Muscle of leg (tissue), 16 donors: ENCODE measurements at places on chromosomes 6 and 20. TPM values are rescaled to one million over a fixed set of nuclear protein-coding genes. Genes with fewer than 3 reads are reported as not detected.

GTPBP2 gene
- 33.5 TPM for total RNA-seq

- peaks cover 2% of the 10 kb centered on the region for H3K27me3 ChIP-seq
- peaks cover 41% of the 10 kb centered on the region for H3K4me1 ChIP-seq
- H3K36me3 ChIP-seq = no peaks in the 10 kb centered on the region
- H3K4me3 ChIP-seq = no peak overlapping the region
Observed at GRCh38 chr20:32544260-32544722, 40.8 kb downstream of the NOL4L start.

GRCh38 chr6:139600919-139601475 lies 226.5 kb upstream of the CITED2 start:
- H3K27me3 ChIP-seq = no peaks in the 10 kb centered on the region
- no peaks in the 10 kb centered on the region for H3K36me3 ChIP-seq
- DNase-seq = no peak
- no peak overlapping the region for H3K27ac ChIP-seq

- peak overlapping the region; percentile 32 for H3K4me3 ChIP-seq
- H3K4me1 ChIP-seq = peaks cover 18% of the 10 kb centered on the region
- peak overlapping the region; percentile 90 for H3K27ac ChIP-seq
- no peaks in the 10 kb centered on the region for H3K36me3 ChIP-seq
- DNase-seq = peak; percentile 97
Observed at GRCh38 chr6:16803294-16804200, 42.3 kb upstream of the ATXN1 start.

DNA sequence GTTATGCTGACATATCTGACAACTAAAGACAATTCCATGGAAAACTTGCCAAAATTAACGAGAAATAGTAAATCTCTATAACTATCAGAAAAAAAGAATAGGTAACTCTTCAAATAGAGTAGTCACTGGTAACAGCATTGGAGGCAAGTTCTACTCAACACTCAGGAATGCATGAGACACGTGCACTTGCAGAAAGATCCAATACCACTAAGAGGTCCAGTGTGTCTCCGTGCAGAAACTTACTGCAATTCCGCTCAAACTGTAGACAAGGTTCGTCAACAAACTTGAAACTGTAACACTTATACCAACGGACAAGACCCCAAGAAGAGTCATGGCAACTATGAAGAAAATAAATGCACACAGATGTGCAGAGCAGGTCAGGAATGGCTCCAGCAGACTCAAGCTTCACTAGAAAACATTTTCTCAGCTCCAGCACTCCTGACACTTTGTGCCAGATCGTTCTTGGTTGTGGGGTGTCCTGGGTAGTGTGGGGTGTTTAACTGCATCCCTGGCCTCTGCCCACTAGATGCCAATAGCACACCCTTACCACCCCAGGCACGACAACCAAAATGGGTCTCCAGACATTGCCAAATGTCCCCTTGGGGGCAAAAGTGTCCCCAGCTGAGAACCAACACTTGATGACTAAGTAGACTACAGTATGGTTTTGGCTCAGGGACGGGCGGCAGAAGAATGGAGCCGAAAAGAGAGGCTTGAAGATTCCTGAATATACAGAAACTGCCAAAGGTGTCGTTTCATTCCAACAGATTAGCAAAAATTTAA lies 134.8 kb downstream of the DTNBP1 start:
- H3K36me3 ChIP-seq = peaks cover 42% of the 10 kb centered on the region
- no peaks in the 10 kb centered on the region for H3K4me1 ChIP-seq
- no peaks in the 10 kb centered on the region for H3K27me3 ChIP-seq
- H3K4me3 ChIP-seq = no peak overlapping the region
- H3K27ac ChIP-seq = no peak overlapping the region
- DNase-seq = no peak

DNA sequence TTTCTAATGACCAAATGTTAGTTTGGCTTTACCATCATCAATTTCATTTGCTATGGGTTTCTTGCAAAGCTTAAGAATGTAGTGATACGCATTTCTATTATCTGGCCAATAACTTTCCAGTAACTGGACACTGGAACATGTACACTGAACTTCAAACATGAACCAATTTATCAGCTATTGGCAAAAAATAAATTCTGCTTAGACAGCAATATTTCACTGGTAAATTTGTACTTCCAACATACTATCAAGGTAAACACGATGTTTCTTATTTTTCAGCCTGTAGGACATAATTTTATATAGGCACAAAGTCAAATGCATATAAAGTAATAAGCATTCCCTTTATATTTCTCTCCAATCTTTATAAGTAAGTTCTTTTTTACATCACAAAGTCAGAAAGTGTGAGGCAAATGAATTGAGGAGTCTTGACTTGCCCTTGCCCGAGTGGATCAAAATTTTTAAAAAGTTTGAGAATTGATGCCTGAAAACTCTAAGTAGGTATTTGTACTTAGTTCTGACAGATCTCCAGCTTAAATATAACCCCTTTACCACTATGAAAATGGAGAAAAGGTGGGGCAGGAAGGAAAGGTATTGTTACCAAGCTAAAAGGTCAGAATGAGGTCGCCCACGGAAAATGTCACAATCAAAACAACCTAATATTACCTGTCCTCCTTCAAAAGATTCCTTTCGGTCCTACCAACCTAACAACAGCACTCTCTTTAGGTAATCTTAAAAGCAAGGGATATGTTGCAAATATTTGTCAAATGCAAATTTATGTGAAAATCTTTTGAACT lies 41.3 kb downstream of the STK38 start:
- no peak for DNase-seq
- H3K4me3 ChIP-seq = no peak overlapping the region
- no peak overlapping the region for H3K27ac ChIP-seq
- H3K36me3 ChIP-seq = peaks cover 22% of the 10 kb centered on the region
- no peaks in the 10 kb centered on the region for H3K4me1 ChIP-seq
